Occipital lobe (tissue), 3 donors: ENCODE measurements at places on chromosomes 1 and 21. TPM values are rescaled to one million over a fixed set of nuclear protein-coding genes. Genes with fewer than 3 reads are reported as not detected.

The TMEM82 gene
- not detected for total RNA-seq

The SPRR2B gene
- total RNA-seq = not detected

The SOX13 gene
- 0.78 TPM for total RNA-seq

The CNR2 gene
- not detected for total RNA-seq

The NHLH1 gene
- total RNA-seq = 0.62 TPM

The ATF6 gene
- 31.0 TPM for total RNA-seq

The TACSTD2 gene
- 0.16 TPM for total RNA-seq

The CD5L gene
- total RNA-seq = 1.2 TPM

The PDC gene
- total RNA-seq = not detected

The GPR25 gene
- not detected for total RNA-seq

The MSH4 gene
- total RNA-seq = 1.6 TPM

The HMGN1 gene
- total RNA-seq = 139 TPM

The ST6GALNAC5 gene
- 35.9 TPM for total RNA-seq

The LCE1B gene
- not detected for total RNA-seq

The LEMD1 gene
- total RNA-seq = 6.9 TPM

The DCST1 gene
- total RNA-seq = not detected

The OTUD7B gene
- total RNA-seq = 7.3 TPM

The OPRD1 gene
- 0.31 TPM for total RNA-seq

The ELAVL4 gene
- total RNA-seq = 91.4 TPM

The RORC gene
- 0.16 TPM for total RNA-seq

The C1orf53 gene
- total RNA-seq = not detected

The LRRIQ3 gene
- total RNA-seq = 1.9 TPM

The AADACL4 gene
- total RNA-seq = not detected

The TTC39A gene
- total RNA-seq = 0.78 TPM

The GBP2 gene
- 0.62 TPM for total RNA-seq

The RNF19B gene
- total RNA-seq = 37.9 TPM

The GJA4 gene
- total RNA-seq = 3.4 TPM

The MPL gene
- total RNA-seq = not detected

The FOXO6 gene
- total RNA-seq = 5.9 TPM

The RIMKLA gene
- 22.9 TPM for total RNA-seq
